ENCODE measurements at places on chromosomes 12 and 14.

DNA sequence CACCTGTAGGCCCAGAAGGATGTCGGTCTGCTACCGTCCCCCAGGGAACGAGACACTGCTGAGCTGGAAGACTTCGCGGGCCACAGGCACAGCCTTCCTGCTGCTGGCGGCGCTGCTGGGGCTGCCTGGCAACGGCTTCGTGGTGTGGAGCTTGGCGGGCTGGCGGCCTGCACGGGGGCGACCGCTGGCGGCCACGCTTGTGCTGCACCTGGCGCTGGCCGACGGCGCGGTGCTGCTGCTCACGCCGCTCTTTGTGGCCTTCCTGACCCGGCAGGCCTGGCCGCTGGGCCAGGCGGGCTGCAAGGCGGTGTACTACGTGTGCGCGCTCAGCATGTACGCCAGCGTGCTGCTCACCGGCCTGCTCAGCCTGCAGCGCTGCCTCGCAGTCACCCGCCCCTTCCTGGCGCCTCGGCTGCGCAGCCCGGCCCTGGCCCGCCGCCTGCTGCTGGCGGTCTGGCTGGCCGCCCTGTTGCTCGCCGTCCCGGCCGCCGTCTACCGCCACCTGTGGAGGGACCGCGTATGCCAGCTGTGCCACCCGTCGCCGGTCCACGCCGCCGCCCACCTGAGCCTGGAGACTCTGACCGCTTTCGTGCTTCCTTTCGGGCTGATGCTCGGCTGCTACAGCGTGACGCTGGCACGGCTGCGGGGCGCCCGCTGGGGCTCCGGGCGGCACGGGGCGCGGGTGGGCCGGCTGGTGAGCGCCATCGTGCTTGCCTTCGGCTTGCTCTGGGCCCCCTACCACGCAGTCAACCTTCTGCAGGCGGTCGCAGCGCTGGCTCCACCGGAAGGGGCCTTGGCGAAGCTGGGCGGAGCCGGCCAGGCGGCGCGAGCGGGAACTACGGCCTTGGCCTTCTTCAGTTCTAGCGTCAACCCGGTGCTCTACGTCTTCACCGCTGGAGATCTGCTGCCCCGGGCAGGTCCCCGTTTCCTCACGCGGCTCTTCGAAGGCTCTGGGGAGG lies at the start of gene LTB4R:
Gene LTB4R (plus strand): TSS at position 857 of the 959 bp plus-strand sequence. CDS start 4,150 bp downstream, outside the sequence.
- DNase-seq, result no peak

DNA sequence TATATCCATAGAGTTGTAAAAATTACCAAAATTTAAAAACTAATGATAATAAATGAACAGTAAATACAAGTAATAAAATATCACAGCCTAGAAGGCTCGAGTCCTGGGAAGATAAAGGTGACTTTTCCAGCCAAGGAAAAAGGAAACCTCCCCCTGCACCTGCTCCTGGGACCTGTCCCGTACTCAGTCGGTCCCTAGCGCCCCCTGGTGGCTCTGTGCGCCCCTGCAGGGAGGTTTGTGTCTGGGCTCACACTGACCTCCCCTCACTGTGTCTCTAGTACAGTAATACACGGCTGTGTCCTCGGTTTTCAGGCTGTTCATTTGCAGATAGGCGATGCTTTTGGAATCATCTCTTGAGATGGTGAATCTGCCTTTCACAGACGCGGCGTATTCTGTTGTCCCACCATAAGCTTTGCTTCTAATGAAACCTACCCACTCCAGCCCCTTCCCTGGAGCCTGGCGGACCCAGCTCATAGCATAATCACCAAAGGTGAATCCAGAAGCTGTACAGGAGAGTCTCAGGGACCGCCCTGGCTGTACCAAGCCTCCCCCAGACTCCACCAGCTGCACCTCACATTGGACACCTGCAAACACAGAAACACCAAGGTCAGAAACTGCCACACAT lies 1030.4 kb downstream of the TMEM121 start:
- DNase-seq, result peak; percentile 76

GRCh38 chr14:104594310-104595046 lies 10.1 kb downstream of the TMEM179 start:
- no peak for DNase-seq

- no peak for DNase-seq
Measured at GRCh38 chr14:81415781-81416180, 15.7 kb upstream of the STON2 start.

DNA sequence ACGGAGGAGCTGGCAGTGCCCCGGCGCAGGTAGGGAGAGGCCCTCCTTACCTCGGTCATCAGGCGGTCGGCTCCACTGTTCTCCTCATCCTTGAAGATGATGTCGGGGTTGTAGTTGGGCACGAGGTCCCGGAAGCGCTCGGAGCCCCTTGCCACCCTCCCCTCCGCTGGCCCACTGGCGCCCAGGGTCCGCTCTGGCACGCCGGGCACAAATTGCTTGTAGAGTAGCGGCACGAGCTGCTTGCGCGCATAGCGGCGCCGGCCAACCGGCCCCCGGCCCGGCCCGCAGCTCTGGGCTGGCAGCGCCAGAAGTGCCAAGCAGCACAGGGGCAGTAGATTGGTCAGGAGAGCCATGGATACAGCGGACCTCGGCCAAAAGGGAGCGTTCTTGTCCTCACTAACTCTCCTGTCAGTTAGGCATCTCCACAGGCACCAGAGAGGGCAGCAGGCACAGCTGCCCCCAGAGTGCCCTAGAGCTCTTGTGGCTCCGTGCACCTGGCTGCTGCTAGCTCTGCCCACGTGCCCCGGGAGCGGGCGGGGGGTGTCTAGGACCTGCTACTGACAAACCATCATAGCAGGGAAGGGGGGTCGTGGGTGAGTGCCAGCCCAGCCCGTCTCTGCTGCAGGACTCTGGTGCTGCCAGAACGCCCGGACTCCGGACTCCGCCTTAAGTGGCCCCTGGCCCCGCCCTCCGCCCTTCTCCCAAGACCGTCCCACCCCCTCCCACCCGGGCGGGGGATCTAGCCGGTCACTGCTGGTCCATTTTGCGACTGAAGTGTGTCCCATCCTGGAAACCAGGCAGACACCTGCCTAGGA lies at the start of gene DHH:
Gene DHH (minus strand): TSS at position 642 of the 815 bp plus-strand sequence. CDS start 289 bp downstream, at position 353.
- no peak for DNase-seq

All from stimulated activated CD4-positive, alpha-beta T cell treated with anti-CD3 and anti-CD28 coated beads, Interleukin-1b, Interleukin-23, amount 100 ng/mL, for 1 hour (primary cell).